DMS79 (cell line): ENCODE measurements at places on chromosomes 2 and 18.

GRCh38 chr18:34458410-34458977 is 233.8 kb upstream of the NOL4 start:
- no peak for DNase-seq

- DNase-seq: no peak
Observed at GRCh38 chr18:60910534-60910933, 422.7 kb upstream of the CDH20 start.

GRCh38 chr2:110101280-110101844 is 14.3 kb downstream of the MALL start:
- peak; percentile 93 for DNase-seq

DNA sequence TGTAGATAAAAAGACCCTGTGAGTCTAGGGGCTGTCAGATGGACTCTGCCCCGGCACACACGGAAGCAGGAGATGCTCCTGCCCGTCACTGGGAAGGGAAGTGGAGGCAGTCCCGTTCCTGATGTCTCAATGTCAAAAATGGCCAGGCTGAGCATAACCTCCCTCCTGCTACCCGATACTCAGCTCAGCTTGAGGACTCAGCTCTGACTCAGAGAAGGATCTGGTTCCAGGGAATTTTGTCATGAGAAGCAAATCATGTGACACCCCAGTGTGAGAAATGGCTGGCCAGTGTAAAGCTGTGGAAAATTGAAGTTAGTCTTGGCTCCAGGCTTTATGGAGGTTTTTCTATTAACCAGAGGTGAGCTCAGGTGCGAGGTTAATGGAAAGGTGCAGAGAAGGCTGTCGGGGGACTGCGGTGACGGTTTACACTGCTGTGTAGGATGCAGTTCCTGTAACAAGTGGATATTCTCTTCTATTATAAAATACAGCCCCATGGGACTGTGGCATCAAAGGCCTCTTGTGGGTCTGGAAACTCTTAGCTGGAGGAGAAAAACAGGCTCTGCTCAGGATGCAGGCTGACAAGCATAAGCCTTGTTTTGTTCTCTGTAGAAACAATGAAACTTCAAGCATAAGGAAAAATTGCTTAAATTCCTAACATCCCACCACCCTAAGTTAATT is 24.7 kb upstream of the AGAP1 start:
- peak; percentile 72 for DNase-seq

DNA sequence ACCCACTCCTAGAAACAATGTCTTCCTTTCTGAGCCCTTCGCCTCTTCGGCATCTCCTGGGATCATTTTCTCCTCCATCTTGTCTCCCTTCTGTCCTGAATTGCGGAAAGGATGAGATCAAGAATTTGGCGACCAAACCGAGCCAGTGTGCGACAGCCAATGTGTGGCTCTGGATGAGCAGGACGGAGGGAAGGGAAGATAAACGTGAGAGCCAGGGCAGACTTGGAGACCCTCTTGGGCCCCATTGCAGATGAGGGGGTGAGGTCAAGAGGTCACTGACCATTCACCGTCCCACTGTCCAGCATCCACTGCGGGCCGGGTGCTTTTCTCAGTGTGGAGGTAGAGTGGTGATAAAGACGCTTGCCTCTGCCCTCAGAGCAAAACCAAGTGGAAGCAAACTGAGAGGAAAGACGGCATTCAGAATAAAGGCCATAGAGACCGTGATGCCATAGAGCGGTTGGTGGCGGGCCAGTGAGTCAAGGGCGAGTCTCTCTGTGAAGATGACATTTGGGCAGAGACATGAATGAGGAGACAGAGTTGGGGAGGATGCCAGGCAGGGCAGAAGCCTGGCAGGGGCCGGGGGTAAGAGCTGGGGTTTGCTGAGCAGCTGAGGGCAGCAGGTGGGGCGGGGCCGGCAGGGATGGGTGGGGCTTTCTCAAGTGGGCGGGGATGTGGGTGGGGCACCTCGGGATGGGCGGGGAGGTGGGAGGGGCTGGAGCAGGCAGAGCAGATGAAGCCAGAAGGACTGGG is 55.6 kb downstream of the ACAA2 start:
- DNase-seq: no peak

- DNase-seq: no peak
Observed at GRCh38 chr18:55449412-55450140, 138.4 kb downstream of the TCF4 start.

DNA sequence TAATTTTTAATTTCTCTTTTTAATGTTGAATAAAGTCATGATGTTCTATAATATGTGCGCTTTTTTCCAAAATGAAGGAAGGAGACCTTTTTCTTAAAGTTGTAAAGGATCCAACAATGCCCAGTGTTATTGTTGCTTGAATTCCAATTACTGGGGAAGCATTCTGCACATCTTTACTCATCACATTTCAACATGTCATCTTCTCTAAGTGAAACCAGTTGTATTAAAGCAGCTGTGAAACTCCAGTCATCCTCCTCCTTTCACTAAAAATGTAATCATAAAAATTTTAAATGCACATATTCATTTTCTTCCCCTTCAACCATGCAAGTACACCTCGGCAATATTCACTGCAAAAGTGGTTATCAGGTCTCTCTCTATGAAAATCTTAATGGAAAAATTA is 722.7 kb downstream of the TSN start:
- no peak for DNase-seq

- DNase-seq: no peak
Observed at GRCh38 chr18:79064228-79064627, 5.0 kb upstream of the ATP9B start.

DNA sequence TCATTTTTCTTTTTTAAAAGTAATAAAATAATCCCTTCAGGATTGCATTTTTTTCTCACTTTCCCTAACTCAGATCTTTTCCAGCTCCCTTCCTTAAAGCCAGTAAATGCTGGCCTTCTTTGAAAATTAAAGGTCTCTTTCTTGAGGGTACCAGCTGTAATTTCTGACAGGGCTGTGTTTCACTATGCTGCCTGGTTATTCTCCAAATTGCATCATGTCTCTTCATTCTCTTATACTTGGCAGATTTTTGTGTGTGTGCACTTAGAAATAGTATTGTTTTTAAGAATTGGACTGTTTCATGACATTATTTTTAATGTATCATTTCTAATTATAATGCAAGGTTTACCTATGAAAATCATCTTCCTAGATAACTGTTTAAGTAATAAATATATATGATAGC is 72.0 kb upstream of the EPB41L5 start:
- no peak for DNase-seq

GRCh38 chr2:231300722-231301076 is 94.8 kb upstream of the B3GNT7 start:
- DNase-seq: no peak

- peak; percentile 77 for DNase-seq
Observed at GRCh38 chr2:159129824-159130223, 156.7 kb downstream of the WDSUB1 start.

DNA sequence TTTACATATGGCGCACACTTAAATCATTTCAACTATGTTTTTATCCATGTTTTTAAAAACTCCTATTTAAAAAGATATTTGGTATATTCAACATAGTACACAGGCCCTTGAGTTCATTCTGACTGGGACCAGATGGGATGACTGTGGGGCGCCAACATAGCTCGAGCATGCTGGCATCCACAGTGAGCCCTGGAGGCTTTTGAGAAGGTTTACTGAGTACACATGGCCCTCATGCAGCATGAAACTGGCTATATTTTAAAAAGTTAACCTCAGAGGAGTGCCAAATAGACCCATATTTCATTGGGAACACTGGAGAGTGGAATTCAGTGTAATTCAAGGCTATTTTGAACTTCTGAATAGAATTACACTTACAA is 83.6 kb downstream of the CCDC85A start:
- DNase-seq: no peak

DNA sequence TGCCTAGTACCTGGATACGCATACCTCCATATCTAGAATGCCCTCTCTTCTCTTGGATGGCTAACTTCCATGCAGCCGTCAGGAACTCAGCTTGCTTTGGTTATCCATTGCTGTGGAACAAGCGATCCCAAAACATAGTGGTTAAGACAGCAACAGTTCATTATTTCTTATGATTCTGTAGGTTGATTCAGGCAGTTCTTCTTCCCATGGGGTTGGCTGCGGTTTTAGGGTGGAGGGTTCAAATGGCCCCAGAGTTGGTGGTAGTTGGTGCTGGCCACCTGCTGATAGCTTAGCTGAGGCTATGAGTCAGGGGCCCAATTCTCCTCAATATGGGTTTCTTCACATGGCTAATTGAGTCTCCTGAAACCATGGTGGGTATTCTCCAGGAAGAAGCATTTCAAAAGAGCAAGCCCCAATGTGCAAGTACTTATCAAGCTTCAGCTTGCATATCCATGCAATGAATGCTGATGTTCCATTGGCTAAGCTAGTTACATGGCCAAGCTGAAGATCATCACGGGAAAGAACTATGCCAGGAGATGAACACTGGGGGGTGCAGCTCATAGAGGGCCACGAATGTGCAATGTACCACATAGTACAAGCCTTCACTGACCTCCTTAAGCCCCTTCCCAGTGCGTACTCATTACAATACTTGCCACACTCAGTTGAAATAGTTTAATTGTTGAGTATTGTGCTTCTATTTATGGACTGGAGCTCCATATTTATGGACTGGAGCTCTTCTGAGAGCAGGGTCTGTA is 10.0 kb upstream of the RHOB start:
- no peak for DNase-seq

DNA sequence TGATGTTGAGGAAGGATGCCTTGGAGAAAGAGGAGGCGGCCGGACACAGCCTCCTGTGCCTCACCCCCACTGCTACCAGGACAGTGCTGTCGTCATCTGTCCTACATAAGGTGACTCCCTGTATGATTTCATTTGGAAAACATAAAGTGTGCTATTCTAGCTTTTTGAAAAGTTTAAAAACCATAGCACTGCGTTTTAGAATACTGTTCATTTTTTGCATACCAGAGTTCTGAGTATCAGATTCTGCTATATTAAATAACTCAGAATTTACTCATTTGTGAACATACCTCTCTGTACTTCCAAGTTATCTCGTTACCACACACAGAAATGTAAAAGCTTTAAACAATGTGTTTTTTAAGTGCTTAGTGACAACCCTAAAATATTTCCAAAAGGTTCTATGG is 302.9 kb downstream of the LRRTM1 start:
- DNase-seq: no peak

- DNase-seq: no peak
Observed at GRCh38 chr2:8976442-8977259, 26.8 kb downstream of the MBOAT2 start.

DNA sequence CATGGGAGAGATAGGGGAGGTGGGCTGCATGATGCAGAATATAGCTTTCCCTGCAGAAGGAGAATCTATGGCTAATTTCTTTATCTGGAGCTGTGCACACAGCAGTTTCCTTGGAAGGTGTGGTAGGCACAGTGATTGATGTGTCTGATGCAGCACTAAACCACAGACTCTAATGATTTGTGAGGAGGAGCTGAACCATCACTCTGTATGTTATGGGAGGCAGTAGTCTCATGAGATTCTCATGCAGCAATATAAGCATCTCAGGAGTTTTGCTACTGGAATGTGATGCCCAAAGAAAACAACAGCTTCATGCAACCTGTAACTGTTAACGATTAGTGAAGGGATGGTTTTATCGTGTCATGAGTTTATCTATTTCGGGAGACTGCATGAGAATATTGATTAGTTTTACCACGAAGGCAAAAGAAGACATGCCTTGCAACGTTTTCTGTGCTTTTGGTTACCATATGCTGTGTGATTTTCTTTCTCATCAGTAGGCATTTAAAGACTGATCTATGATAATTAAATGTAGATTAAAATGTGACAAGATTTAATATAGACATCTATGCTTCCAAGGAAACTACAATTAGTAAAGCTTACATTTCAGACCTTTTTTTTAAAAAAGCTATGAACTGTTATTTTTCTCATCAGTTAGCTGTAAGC is 286.8 kb downstream of the ARL6IP6 start:
- DNase-seq: no peak

DNA sequence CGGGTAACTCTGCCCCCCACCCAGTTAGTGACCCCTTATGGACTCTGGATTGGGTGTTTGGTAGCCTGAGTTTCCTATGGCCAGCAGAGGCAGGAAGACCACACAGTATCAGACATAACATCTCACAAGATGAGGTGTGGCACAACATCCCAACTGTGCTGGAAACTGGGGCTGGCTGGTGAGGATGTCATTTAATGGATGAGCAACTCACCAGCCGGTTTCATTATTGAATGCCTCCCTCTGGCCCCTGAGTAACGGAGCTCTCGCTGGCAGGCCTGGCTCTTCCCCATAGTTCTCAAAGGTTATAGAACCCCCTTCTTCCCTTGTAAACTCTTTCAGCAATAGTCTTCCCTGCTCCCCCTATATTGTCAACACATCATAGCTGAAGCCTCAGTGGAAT is 195.0 kb downstream of the BCL11A start:
- no peak for DNase-seq

DNA sequence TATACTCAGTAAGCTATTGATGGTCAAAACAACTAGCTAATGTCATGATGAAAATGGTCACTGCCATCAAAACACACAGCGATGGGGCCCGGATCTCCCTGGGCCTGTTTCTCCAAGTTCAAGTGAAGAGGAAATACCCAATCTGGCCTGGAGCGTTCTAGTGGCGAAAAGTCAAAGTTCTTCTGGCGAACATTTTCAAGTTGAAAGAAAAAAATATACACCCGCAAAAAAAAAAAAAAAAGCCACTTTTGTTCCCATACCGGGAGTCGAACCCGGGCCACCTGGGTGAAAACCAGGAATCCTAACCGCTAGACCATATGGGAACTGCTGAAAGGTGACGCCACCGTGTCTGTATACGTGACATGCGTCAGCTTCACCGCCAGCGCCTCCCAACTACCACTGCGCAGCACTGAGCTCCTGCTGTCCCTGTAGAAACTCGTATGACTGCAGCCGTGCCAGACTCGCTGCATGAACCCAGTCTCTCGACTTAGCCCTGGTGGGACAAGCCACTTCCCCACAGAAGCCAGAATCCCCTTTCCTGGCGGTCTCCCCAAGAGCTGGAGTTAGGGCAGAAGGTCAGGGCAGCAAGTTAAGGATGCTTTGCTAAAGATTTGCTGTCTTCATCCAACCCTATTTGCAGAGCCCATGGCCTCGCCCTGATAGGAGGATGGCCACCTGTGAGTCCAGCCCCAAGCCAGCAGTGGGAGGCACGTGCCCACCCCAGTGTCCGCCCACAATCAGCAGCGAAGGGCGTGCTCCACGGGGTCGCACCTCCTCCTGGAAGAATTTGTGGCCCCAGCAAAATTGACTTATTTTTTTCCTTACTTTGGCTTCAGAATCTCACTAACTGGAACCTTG is 5.6 kb upstream of the IMP4 start:
- DNase-seq: no peak

- DNase-seq: no peak
Observed at GRCh38 chr18:59612381-59612780, 84.8 kb downstream of the CCBE1 start.
